ENCODE measurements at places on chromosomes 4 and X. TPM values are rescaled to one million over a fixed set of nuclear protein-coding genes. Genes with fewer than 3 reads are reported as not detected.

Gene ELMOD2
- 14.4 TPM for total RNA-seq

GRCh38 chrX:40176351-40177116 is 78.8 kb upstream of the BCOR start:
- H3K36me3 ChIP-seq = peaks cover 9% of the 10 kb centered on the region
- peak overlapping the region; percentile 90 for H3K4me3 ChIP-seq
- peak overlapping the region; percentile 99 for H3K27ac ChIP-seq

Gene SSX4
- not detected for total RNA-seq

DNA sequence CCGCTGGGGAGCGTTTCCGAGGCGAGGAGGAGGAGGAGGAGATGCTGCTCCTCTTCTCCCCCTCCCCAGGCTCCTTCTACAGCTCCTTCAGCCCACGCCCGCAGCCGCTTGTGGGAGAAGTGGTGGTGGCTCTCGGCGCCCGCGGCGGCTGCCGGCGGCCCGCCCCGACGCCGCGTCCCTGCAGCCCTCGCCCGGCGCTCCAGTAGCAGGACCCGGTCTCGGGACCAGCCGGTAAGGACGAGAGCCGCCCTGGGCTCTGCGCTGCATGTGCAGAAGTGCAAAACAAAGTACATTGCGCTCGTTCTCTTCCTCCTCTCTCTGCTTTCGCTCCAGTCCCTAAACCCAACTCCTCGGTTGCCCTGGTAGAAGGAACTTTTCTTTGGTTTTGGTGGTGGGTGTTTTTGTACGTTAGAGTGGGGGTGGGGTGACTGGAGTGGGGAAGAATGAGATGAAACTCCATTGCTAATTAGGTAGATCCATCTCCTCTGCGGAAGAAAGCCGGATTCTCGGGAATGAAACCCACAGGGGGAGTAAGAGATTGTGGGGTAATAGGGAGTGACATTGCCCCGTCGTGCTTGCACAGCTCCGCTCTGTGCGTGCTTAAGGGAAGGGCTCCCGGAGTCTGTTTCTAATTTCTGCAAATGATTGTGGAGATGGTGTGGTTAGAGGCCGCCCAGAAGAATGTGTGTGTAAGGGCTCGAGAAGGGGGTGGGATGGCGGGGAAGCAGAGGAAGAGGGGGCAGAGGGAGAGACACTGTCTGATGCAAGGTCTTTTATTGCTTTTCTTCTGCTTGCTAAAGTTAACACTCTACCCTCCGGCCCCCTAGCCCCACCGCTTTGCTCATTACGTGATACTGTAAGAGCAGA is 677 bp downstream of the PTPN13 start:
- no peaks in the 10 kb centered on the region for H3K36me3 ChIP-seq
- H3K4me3 ChIP-seq = peak overlapping the region; percentile 73
- peaks cover 14% of the 10 kb centered on the region for H3K4me1 ChIP-seq
- peak; percentile 11 for DNase-seq
- peaks cover 64% of the 10 kb centered on the region for H3K27me3 ChIP-seq

- H3K27ac ChIP-seq = no peak overlapping the region
- H3K4me1 ChIP-seq = no peaks in the 10 kb centered on the region
- H3K27me3 ChIP-seq = no peaks in the 10 kb centered on the region
- H3K4me3 ChIP-seq = no peak overlapping the region
- DNase-seq = no peak
Measured at GRCh38 chr4:118139241-118139640, 105.0 kb downstream of the NDST3 start.

DNA sequence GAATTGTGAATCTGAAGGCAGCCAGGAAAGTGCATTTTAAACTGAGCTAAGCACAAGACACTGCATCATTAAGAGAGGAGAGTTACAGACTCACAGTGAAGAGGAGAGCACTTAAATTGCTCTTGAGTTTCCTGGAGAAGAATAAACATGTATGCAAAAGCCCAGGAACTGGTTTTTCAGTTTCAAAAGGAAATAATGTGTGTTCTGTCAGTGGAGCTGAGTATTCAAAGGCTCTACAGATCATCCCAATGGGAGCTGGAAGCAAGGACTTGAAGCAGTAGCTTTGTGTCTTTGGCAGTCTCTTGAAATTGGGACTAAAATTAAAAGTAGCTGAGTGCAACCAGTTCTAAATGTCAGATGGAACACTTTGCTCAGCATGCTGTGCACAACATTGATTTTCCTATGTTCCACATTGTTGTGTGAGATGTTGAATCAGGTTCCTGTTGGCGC is 147.5 kb upstream of the ANK2 start:
- no peak for DNase-seq
- H3K4me3 ChIP-seq = no peak overlapping the region
- no peak overlapping the region for H3K27ac ChIP-seq
- H3K4me1 ChIP-seq = no peaks in the 10 kb centered on the region

Gene TET2
- 20.7 TPM for total RNA-seq

DNA sequence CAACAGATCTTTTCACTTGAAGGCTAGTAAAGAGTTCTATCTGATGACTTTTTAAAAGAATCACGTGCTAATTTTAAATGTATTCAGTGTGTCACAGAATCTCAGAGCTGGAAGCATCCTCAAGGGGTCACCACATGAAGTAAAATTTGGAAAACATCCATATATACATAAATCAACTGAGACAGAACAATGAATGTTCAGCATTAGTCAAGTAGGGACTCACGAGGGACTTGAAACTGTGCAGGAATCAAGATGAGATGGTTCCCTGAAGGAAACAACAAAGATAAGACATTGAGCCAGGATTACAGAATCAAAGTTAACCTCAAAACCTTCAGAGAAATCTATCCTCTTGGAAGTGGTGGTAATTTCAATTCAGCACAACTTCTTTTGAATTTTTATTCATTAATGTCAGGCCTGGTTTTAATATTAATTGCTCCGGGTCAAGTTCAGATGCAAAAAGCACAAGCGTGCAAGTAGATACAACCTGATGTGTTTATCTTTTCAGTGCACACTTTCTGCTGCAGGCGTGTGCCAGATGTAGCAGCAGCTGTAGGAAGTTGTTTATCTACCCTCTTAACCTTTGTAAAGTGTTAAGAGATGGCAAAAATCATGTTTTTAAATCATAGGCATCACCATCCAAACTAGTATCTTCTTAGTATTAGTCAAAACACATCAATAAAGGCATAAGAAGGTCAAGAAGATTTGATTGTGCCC is 87.7 kb upstream of the SRD5A3 start:
- H3K4me3 ChIP-seq = no peak overlapping the region
- H3K36me3 ChIP-seq = no peaks in the 10 kb centered on the region
- H3K4me1 ChIP-seq = no peaks in the 10 kb centered on the region

Gene AADAT
- 0.20 TPM for total RNA-seq

GRCh38 chr4:108382751-108383150 is 214.0 kb upstream of the LEF1 start:
- peaks cover 6% of the 10 kb centered on the region for H3K4me1 ChIP-seq
- DNase-seq = no peak

GRCh38 chr4:40232610-40233009 is 35.8 kb downstream of the RHOH start:
- H3K36me3 ChIP-seq = peaks cover 70% of the 10 kb centered on the region
- no peak for DNase-seq
- H3K27ac ChIP-seq = peak overlapping the region; percentile 97
- no peaks in the 10 kb centered on the region for H3K27me3 ChIP-seq

Gene RPS6KA3
- 58.7 TPM for total RNA-seq

- peaks cover 10% of the 10 kb centered on the region for H3K4me1 ChIP-seq
- no peaks in the 10 kb centered on the region for H3K36me3 ChIP-seq
- no peak overlapping the region for H3K27ac ChIP-seq
- H3K27me3 ChIP-seq = peaks cover 6% of the 10 kb centered on the region
- DNase-seq = no peak
Measured at GRCh38 chr4:76737180-76737579, 160.8 kb downstream of the SOWAHB start.

Gene CD38
- total RNA-seq = 42.1 TPM

- no peaks in the 10 kb centered on the region for H3K4me1 ChIP-seq
- no peak for DNase-seq
- H3K36me3 ChIP-seq = no peaks in the 10 kb centered on the region
- H3K4me3 ChIP-seq = no peak overlapping the region
- H3K27me3 ChIP-seq = no peaks in the 10 kb centered on the region
Measured at GRCh38 chrX:84219551-84219950, 31.6 kb upstream of the RPS6KA6 start.

Gene RXFP1
- not detected for total RNA-seq

- H3K27me3 ChIP-seq = no peaks in the 10 kb centered on the region
- no peak overlapping the region for H3K27ac ChIP-seq
- no peak for DNase-seq
Measured at GRCh38 chr4:120290553-120290952, 223.9 kb upstream of the MAD2L1 start.

GRCh38 chrX:43836435-43837184 is 45.6 kb downstream of the MAOB start:
- DNase-seq = no peak
- H3K27ac ChIP-seq = no peak overlapping the region
- no peaks in the 10 kb centered on the region for H3K27me3 ChIP-seq
- no peak overlapping the region for H3K4me3 ChIP-seq

DNA sequence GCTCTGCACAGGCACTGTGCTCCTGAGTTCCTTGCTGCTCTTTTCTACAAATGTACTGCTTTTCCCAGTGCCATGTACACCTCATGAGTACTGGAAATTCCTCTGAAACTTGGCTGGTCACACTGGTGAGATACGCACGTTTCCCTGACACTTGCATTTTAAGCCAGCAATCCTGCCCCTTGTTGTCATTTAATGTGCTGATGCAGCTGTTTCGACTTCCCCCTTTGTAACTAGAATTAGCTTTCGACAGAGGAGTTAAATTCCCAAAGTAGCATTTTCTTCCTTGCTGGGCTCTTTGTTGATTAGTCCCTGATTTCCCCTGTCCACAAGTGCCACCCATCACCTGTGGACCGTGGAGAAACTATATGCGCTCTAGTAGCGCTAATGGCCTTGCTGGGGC is 77.5 kb downstream of the IQCM start:
- no peak overlapping the region for H3K27ac ChIP-seq
- no peaks in the 10 kb centered on the region for H3K36me3 ChIP-seq
- no peaks in the 10 kb centered on the region for H3K27me3 ChIP-seq
- H3K4me3 ChIP-seq = no peak overlapping the region
- no peaks in the 10 kb centered on the region for H3K4me1 ChIP-seq
- DNase-seq = no peak

- H3K27ac ChIP-seq = no peak overlapping the region
- no peaks in the 10 kb centered on the region for H3K4me1 ChIP-seq
- peaks cover 2% of the 10 kb centered on the region for H3K36me3 ChIP-seq
- DNase-seq = no peak
Measured at GRCh38 chrX:49220100-49220499, 13.0 kb downstream of the CACNA1F start.

DNA sequence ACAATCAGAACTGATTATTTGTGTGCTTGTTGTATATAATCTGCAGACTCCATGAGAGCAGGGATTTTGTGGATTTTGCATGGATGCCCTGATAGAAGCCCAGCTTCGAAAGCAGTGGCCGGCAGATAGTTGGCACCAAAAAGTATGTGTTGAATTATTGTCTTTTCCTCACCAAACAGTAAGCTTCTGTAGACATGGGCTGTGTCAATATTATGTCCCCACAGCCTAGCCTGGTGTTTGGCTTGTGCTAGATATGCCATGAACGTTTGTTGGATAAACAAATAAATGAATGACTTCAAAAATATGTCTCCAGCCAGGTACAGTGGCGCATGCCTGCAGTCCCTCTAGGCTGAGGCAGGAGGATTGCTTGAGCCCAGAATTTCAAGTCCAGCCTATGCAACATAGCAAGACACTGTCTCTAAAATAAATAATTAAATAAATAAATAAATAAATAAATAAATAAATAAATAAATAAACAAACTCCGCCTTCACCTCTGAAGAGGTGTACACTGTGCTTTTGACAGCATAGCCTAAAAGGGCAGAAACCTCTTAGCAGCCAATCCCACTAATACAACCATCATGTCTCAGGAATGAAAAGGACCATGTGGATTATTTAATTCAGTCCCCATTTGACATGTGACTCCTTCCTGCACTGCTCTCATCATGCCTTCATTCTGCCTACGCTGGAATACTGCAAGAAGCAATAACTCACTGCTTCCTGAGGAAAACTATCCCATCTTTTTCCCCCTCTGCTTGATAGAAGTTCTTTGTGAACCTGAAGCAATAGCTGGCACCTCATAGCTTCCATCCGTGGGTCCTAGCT is 335.2 kb downstream of the FBXW7 start:
- no peak overlapping the region for H3K4me3 ChIP-seq
- no peaks in the 10 kb centered on the region for H3K36me3 ChIP-seq
- no peak for DNase-seq
- H3K4me1 ChIP-seq = no peaks in the 10 kb centered on the region
- no peaks in the 10 kb centered on the region for H3K27me3 ChIP-seq

- no peak for DNase-seq
- no peak overlapping the region for H3K27ac ChIP-seq
- H3K27me3 ChIP-seq = peaks cover 3% of the 10 kb centered on the region
- no peaks in the 10 kb centered on the region for H3K36me3 ChIP-seq
Measured at GRCh38 chrX:129318375-129318774, 204.9 kb downstream of the SMARCA1 start.

Gene AVPR2
- not detected for total RNA-seq

DNA sequence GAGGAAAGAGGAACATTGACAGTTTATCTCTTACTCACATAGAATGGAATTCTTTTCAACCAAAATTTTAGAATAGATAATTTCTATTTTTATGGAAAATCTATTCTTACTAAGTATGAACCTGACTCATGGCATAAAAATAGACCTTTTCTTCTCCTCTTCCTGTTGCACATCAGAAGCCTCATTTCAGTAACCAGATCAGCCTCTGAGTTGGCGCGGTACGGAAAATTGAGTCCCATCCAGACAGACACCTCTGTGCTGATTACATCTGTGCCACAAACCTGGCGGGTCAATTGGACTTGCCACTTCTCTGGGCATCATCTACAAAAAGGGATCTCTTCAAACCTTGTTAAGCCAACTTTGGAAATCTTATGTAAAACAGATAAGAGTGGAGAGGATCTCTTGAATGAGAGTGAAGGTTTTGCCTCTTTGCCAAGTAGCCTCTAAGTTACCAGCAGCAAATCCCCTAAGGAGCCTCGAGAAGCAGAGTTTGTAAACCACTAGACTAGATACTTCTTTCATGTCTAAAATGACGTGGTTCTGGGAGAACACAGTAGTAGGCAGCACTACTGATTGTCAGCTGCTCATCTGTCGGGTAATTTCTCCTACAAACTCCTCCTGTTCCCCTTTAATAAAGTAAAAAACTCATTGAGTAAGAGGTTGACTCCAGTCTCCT is 37.4 kb downstream of the TENM3 start:
- no peaks in the 10 kb centered on the region for H3K4me1 ChIP-seq
- H3K36me3 ChIP-seq = no peaks in the 10 kb centered on the region
- no peaks in the 10 kb centered on the region for H3K27me3 ChIP-seq
- no peak overlapping the region for H3K27ac ChIP-seq

Gene SPARCL1
- not detected for total RNA-seq

Measured in activated naive CD8-positive, alpha-beta T cell treated with anti-CD3 and anti-CD28 coated beads for 36 hours (primary cell).